CD8-positive, alpha-beta T cell (primary cell): ENCODE measurements at places on chromosomes 7 and 10.

GRCh38 chr7:66886152-66886551, 34.9 kb upstream of the TMEM248 start:
- DNase-seq, result no peak

GRCh38 chr10:130770018-130770630, 541.4 kb downstream of the TCERG1L start:
- no peak for DNase-seq

- DNase-seq, result no peak
Measured at GRCh38 chr7:128148676-128149075, 92.4 kb upstream of the LEP start.

GRCh38 chr7:80496586-80496985, 15.3 kb downstream of the GNAT3 start:
- no peak for DNase-seq

GRCh38 chr10:71693377-71693776, 26.2 kb downstream of the C10orf105 start:
- no peak for DNase-seq

- DNase-seq, result no peak
Measured at GRCh38 chr7:36214608-36215456, 61.8 kb downstream of the EEPD1 start.

DNA sequence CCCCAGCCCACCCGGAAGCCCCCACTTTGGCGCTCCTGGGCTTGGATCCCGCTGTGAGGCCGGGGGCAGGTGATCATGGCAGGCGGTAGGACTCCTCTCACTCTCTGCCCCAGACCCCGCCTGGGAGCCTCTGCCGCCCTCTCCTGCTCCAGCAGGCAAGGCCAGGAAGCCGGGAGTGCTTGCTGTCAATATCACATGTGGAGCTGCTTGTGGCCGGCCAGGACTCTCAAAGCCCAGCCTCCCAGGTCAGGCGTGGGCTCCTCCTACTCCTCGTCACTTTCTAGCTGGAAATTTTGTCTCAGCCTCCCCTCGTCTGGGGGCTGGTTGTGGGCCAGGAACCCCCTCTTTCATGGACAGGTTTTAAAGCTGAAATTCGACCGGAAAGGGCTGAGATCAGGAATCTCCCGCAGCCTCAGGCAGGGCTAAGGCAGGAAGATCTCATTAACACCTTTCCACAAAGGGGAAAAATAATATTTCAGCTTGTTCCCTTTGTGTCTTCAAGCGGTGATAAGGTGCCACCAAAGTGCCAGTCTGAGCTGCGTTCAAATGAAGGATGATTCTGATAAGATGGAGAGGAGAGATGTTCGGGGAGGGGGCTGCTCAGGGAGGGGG, 273.6 kb upstream of the PODXL start:
- no peak for DNase-seq

GRCh38 chr7:140358412-140359051, 39.8 kb downstream of the SLC37A3 start:
- DNase-seq, result no peak

- DNase-seq, result no peak
Measured at GRCh38 chr7:108332937-108333336, 123.3 kb downstream of the NRCAM start.

DNA sequence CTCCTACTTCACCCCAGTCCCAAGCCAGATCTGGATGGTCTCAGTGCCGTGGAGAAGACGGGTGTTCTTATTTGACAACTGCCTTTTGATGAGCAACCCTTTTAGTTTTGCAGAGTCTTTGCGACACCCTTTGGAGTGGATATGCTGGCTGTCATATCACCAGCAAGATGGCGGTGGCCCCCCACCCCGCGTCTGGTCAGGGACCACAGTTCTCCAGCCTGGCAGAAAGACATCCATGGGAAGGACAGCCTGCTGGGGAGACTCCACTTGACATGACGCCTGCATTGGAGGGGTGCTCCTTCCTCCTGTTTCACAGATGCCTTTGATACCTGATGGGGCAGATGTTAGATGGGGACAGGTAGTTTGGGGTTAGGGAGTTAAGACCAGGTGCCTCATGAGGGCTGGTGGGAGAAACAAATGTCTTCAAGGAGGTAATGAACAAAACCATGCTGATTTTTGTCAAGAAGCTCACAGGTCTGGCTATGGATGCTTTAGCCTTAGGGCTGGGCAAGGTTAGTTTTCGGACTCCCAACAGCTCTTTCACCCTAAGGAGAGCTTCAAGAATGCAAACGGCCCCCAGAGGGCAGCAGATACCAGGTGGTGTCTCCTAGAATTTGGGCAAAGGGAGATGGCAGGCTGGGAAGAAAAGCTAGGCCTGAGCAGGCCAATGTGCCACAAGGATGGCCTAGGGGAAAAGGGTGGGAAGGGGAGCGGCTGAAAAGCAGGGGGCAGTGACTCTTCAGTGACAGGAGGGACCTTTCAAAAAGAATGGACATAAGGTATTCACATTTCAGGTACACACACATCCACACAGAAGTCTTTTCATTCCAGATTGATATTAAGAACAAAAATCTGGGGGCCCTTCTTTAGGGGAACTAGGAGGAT, 95.2 kb downstream of the CLEC2L start:
- no peak for DNase-seq

DNA sequence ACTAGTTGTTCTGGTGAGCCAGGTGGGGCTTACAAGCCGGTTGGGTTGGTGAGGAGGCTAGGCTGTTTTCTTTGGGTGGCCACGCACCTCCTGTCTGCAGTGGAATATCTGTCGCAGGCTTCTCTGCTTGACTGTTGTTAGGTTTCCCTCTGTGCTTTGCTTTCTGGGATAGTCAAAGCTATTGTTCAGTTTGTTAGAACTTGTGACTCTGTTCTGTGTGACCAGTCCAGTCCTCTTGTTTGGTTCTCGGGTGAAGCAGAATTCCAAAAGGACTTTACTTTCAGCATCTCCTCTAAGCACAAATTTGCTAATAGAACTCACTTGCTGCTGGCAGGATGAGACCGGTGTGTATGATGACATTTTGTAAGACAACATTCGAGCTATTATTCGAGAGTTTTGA, 105.3 kb downstream of the CREB5 start:
- DNase-seq, result no peak

DNA sequence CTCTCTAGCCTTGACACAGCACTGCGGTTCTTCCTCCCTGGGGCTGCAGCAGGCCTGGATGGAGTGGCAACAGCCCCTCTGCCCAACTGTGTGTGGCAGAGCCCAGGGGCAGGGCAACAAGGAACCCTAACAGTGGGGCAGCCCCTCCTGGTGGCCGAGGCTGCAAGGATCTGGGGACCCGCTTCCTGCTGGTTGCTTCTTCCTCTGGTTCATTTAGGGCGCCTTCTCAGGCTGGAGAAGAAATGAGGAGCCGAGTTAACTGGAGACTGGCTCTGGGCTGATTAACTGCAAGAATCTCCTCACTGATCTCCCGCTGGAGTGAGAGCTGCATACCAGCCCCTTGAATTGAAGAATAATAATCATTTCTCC, 80.1 kb upstream of the EMX2 start:
- no peak for DNase-seq

DNA sequence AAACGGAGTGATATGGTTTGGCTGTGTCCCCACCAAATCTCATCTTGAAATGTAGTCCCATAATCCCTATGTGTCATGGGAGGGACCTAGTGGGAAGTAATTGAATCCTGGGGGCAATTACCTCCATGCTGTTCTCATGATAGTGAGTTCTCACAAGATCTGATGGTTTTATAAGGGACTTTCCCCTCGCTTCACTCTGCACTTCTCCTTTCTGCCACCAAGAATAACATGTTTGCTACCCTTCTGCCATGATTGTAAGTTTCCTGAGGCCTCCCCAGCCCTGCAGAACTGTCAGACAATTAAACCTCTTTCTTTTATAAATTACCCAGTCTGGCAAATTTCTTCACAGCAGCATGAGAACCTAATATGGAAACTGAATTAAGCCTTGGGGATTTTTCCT, 19.1 kb downstream of the FAM3C start:
- DNase-seq, result no peak

DNA sequence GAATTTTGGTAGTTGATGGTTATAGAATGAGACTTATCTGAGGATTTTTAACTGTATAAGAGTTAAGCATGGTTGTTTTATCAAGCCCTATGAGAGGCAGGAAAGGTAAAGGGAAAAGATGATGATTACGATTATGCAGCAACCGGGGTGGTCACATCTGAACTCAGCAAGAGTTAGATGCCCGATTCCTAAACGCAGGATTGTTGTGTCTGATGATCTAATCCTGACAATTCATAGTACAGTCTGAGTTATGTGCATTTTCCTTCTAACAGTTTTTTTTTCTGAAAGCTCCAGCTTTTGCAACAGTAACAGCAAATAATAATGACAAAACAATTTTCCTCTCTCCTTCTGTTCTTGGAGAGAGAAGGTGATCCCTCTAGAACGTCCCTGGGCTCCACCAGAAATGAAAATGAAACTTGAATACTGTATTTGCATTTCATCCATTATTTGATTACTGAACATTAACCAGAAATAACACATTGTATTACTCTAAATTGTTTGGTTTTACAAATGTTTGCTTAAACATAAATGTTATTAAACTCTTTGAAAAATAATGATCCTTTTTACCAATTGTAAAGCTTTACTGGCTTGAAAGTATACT, 176.5 kb upstream of the CCDC6 start:
- no peak for DNase-seq

GRCh38 chr7:137992104-137992549, 9.8 kb downstream of the CREB3L2 start:
- no peak for DNase-seq

- DNase-seq, result no peak
Measured at GRCh38 chr10:120347644-120348043, 109.4 kb upstream of the PLPP4 start.

- no peak for DNase-seq
Measured at GRCh38 chr10:63645195-63645594, 124.0 kb downstream of the REEP3 start.

GRCh38 chr10:104387130-104387888, 33.7 kb downstream of the CFAP58 start:
- DNase-seq, result no peak

- no peak for DNase-seq
Measured at GRCh38 chr7:29852457-29852856, 46.1 kb downstream of the WIPF3 start.

- peak; percentile 66 for DNase-seq
Measured at GRCh38 chr10:14536241-14537213, 205.8 kb upstream of the FRMD4A start.

- no peak for DNase-seq
Measured at GRCh38 chr10:89615824-89616223, 29.2 kb downstream of the PANK1 start.

- DNase-seq, result no peak
Measured at GRCh38 chr7:15757041-15758000, 70.8 kb upstream of the MEOX2 start.

DNA sequence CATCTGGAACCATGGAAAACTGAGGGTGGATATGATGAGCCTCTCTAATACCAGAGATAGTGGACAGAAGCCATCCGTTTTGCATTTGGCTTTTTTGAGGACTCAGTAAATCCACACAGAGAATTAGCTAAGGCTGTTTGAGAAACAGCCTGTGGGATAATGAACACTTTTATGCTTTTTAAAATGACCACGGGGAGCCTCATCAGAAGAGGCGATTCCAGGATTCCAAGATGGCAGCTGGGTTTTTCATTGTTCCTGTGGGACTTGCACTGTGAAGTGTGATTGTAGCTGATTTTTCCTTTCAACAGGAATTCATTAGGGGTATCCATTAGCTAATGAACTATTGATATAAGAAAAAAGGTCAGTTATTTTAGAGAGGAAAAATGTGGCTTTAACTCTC, 353.2 kb downstream of the AUTS2 start:
- no peak for DNase-seq

DNA sequence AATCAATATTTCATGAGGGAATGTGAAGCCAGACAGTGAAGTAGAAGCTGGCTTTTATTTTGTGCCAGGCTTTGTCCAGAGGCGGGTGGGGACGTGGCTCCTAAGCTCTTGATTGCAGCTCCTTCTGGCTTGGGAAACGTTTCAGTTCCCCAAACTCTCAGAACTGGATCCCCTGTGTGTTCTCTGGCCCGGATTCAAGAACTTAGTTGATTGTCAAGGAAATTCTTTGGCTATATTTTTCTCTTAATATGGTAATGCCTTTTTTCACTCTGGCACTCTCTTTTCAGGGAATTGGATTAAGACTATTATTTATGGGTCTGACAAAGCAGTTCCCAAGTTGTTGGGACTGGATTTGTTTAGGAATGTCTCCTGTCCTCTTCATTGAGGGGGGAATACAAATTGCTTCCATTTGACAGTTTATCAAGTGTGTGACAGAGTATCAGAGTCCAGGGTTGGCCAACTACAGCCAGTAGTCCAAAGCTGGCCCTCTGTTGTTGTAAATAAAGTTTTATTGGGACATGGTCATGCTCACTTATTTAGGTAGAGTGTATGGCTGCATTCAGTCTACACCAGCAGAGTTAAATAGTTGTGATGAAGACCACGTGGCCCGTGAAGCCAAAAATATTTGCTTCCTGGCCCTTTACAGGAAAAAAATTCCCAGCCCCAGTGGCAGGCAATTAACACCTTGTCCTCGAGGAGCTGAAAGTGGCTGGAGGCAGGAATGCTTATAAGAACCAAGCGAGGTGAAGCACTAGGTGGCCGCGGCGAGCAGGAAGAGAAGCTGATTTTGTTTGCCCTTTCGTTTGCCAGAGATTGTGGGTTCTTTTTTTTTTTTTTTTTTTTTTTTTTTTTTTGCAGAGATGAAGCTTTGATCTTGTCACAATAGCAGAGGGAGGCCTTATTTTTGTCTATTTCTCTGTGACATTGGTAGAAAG, 34.3 kb downstream of the HTRA1 start:
- DNase-seq, result no peak

GRCh38 chr7:137080516-137081203, 212.2 kb downstream of the CHRM2 start:
- no peak for DNase-seq

DNA sequence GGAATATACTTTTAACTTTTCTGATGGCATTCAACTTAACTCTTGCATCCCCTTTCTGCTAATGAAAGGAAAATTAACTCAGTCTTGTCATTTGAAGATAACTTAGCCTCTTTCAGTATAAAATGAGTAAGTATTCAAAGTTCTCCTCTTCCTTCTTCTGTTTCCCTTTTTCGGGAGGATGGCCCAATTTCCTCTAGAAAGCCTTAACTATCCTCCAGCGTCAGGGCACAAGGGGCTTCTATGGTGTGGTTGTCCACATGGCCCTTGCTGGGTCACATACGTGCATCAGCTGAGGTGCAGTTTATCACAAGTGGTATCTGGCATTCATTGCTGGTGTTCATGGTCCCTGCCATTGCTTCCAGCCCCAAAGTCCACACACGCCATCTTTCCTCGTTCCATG, 17.8 kb upstream of the GSAP start:
- DNase-seq, result no peak

DNA sequence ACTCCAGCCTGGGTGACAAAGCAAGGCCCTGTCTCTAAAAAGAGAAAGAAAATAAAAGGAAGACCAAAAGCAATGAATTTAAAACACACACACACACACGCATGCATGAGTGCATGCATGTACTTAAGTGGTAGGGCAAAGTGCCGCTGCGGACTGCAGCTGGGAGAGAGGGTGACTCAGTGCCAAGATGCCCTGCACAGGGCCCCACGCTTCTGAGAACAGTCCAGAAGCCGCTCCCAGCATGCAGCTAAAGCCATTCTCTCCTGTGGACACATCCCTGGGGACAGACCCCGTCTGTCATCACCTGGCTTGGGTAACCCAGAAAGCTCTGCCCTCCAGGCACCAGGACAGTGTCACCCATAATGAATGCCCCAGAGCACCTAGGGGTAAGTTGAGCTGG, 61.0 kb upstream of the MYL10 start:
- DNase-seq, result no peak

GRCh38 chr10:78907551-78908211, 161.1 kb upstream of the ZMIZ1 start:
- DNase-seq, result no peak

GRCh38 chr10:112265745-112266144, 17.5 kb upstream of the TECTB start:
- DNase-seq, result no peak
